ENCODE measurements at places on chromosomes 2 and 18. TPM values are rescaled to one million over a fixed set of nuclear protein-coding genes. Genes with fewer than 3 reads are reported as not detected.

DNA sequence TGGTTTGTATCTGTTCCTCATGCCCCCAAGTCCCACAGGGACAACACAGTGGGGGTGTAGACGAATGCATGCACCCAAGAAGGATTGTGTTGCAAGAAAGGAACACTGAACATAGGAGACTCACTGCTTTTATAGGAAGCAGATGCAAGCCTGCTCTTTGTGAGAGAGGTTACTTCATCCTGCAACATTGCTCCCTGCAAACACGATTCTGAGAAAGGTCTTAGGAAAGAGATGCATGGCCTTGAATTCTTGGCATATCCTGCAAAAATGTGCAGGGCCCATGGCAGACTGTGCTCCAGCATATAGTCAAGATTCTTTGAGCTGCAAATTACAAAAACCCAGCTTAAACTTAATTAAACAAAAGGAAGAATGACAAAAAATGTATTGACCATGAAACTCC lies 312.2 kb upstream of the MGAT5 start:
- H3K4me3 ChIP-seq, result no peak overlapping the region
- no peaks in the 10 kb centered on the region for H3K36me3 ChIP-seq
- no peaks in the 10 kb centered on the region for H3K4me1 ChIP-seq
- no peaks in the 10 kb centered on the region for H3K27me3 ChIP-seq
- no peak overlapping the region for H3K27ac ChIP-seq

- no peak overlapping the region for H3K27ac ChIP-seq
- H3K36me3 ChIP-seq, result no peaks in the 10 kb centered on the region
- peaks cover 2% of the 10 kb centered on the region for H3K4me1 ChIP-seq
- H3K4me3 ChIP-seq, result no peak overlapping the region
- no peak for DNase-seq
- no peaks in the 10 kb centered on the region for H3K27me3 ChIP-seq
Measured at GRCh38 chr2:133270550-133270949, 297.7 kb downstream of the NCKAP5 start.

ECEL1 gene
- total RNA-seq, result not detected

FAP gene
- 96.1 TPM for total RNA-seq

All from fibroblast of lung (primary cell).